ENCODE measurements at places on chromosomes 5 and 9.

- DNase-seq, result no peak
These were observed 1.3 kb downstream of the SH3GL2 start for GRCh38 chr9:17580119-17580518.

GRCh38 chr9:35510754-35511428 lies 21.0 kb downstream of the RUSC2 start:
- DNase-seq, result no peak

DNA sequence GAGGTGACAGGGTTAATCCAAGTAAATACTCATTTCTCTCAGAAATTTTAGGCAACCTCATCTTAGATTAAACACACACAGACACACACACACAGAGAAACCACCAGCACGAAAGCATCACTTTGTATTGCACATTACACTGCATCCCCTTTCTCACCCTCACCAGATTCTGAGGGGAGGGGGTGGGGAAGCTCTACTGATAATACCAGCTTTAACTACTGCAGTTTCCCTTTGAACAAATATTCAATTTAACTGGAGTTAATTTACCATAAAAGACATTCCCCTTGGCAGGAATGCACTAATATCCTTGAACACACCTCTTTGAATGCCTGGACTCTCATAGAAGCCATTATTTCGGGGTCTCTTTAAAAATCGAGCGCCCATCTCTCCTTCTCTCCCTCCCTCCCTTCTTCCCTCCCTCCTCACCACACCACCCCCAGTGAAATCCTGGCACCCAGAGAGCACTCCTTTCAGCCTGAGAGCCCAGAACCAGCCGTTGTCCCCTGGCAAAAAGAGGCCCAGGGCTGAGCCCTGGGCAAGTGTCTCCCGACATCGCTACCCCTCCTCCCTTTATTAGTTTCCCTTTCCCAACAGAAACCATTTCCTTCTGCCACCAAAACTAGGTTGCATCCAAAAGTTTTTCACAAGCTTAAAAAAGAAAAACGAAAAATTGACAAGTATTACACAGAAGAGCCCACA lies 2.8 kb upstream of the NFIB start:
- DNase-seq, result no peak

DNA sequence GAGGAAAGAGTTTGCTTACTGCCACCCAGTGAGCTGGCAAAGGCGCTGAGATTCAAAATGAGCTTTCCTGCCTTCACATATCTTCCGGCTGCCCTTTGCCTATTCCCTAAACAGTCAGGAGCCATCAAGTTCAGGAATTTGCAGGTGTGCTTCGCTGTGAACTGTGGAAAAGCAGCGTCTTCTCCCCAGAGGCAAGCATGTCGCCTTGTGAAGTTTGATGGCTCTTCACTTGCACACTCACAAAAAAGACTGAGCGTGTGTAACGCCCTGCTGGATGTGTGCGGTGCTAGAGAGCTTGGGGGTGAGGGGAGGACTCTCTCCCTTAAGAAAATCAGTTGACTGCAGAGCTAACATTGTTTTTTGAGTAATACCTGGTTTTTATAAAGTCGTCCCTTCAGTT lies 288.7 kb downstream of the DOCK8 start:
- peak; percentile 36 for DNase-seq

DNA sequence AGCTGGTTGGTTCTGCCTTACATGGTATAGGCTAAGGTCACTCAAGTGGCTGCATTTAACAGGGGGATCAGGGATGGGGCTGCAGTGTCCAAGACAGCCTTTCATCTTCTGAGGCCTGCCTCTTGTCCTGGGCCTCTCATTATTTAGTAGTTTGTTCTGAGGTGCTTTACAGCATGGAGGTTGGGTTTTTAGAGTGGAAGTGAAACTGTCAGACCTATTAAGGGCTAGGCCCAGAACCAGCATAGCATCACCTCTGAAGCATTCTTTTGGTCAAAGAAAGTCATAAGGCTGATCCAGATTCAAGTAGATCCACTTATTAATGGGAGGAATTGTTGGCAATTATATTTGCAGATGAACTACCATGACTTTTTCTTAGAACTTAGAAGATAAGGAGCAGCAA lies 146.0 kb upstream of the NMUR2 start:
- DNase-seq, result no peak

DNA sequence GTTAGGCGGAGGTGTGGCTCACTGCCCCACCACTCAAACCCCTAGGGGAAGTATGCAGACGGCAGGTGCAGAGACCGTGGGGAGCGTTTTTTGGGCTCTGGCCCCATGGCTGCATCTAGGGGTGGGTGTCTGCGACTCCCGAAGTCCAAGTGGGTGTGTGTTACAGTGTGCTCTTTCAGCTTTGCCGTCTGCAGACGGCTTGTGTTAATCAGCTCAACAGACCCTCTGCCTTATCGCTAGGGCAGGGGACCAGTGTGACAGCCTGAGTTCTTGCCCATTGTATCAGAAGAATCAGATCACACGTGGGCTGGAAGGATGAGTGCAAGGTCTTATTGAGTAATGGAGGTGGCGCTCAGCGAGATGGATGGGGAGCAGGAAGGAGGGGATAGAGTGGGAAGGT lies 162.8 kb downstream of the ENC1 start:
- DNase-seq, result no peak

GRCh38 chr9:19451240-19452087 lies 42.7 kb downstream of the ACER2 start:
- DNase-seq, result no peak

GRCh38 chr9:90894986-90895687 lies 93.5 kb downstream of the SYK start:
- no peak for DNase-seq

DNA sequence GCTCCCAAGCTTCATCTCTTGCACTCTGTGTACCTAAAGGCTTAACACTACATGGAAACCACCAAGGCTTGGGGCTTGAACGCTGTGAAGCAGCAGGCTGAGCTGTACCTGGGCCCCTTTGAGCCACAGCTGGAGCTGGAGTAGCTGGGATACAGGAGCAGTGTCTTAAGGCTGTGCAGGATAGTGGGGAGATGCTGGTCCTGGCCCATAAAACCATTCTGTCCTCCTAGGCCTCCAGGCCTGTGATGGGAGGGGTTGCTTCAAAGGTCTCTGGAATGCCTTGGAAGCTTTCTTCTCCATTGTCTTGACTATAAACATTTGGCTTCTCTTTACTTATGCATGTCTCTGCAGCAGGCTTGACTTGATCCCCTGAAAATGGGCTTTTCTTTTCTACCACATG lies 42.3 kb upstream of the DAPK1 start:
- no peak for DNase-seq

DNA sequence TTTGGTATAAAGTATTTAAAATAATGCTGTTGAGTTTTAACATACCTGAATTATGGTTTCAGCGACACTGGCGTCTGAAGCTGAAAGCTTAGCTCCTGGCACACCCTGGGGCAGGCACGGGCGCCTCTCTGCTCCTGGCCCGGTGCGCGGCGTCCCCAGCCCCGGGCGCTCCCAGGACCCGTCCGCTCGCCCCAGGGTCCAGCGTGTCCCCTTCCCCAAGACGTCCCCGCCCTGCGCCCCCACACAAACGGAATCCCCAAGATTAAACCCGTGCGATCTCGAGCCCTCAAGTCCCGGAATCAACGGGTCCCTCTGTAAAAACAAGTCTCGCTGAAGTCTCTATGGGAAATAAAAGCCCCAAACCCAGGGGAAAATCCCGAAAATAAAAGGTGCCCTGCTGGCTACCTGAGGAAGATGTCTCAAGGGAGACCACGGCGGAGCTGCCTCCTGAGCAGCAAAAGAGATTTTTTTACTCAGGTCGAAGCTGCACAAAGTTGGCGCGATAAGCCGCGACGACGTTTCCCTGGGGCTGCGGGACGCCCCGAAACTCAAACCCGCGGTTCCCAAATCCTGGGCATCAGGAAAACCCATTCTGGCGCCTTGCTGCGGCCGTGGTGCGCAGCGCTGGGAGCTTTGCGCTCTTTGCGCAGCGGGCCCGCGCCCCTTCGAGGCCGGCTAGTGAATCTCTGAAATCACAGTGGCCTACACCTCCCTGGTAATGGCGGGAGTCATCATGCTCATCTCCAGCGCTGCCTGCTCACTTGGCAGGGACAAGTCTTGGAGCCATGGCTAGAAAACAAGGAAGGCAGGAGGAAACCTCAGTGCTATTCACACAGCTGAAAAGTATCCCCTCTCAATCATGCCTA lies 6.3 kb upstream of the IFNA8 start:
- no peak for DNase-seq

- no peak for DNase-seq
These were observed 23.3 kb upstream of the F2R start for GRCh38 chr5:76692651-76693050.

- DNase-seq, result no peak
These were observed 40.2 kb upstream of the TEX48 start for GRCh38 chr9:114722081-114722621.

- peak; percentile 23 for DNase-seq
These were observed 295.7 kb upstream of the PTGER4 start for GRCh38 chr5:40383749-40384651.

DNA sequence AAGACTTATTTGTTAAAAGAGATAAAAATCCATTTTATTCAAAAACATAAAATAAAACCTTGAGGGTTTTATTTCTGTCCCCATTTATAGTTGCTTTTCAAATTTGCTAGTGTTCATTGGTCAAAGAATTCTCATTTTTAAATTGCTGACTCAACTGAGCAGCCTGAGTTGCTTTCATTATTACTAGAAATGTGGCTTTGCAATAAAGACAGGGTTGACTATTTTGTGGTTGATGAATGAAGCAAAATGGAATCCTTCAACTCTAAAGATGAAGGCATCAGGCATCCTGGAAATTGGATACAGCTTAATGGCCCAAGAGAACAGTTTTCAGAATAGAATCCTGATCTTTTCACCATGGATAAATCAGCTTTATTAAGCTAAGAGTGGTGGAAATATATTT lies 23.9 kb upstream of the PPP3R2 start:
- no peak for DNase-seq

DNA sequence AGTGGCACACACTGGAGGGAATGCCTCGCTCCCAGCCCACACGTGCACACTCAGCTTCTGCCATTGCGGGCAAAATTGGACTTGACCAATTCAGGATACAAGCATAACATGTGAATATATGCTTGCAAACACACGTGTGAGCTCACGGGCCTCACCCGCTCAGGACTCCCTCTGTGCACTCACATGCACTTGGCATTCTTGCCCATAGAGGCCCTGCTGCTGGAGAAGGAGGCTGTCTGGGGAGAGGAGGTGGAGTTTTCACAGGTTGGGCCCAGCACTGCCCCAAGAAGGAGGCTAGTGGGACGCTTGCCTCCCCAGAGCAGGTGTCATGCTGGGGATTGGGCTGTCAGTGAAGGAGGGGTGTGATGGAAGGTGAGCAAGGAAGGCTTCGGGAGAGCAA lies 1.7 kb downstream of the MYMK start:
- DNase-seq, result no peak

DNA sequence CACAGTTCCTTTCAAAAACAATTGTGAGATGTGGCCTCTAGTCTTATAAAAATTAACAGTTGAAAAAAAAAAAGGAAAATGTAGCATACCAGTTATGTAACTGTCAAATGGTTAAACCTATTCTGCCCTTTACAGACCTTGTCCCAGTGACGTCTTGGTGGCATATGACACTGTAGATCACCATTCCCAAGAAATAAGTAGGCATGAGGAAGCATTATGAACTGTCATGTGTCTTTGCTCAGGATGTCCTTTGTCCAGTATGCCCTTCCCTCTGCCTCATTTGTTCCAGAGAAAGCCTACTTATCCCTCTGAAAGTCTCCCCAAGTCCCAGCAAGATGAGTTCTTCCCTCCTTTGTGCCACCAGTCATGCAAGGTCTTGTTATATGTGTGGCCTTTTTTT lies 63.2 kb downstream of the PAM start:
- DNase-seq, result no peak

DNA sequence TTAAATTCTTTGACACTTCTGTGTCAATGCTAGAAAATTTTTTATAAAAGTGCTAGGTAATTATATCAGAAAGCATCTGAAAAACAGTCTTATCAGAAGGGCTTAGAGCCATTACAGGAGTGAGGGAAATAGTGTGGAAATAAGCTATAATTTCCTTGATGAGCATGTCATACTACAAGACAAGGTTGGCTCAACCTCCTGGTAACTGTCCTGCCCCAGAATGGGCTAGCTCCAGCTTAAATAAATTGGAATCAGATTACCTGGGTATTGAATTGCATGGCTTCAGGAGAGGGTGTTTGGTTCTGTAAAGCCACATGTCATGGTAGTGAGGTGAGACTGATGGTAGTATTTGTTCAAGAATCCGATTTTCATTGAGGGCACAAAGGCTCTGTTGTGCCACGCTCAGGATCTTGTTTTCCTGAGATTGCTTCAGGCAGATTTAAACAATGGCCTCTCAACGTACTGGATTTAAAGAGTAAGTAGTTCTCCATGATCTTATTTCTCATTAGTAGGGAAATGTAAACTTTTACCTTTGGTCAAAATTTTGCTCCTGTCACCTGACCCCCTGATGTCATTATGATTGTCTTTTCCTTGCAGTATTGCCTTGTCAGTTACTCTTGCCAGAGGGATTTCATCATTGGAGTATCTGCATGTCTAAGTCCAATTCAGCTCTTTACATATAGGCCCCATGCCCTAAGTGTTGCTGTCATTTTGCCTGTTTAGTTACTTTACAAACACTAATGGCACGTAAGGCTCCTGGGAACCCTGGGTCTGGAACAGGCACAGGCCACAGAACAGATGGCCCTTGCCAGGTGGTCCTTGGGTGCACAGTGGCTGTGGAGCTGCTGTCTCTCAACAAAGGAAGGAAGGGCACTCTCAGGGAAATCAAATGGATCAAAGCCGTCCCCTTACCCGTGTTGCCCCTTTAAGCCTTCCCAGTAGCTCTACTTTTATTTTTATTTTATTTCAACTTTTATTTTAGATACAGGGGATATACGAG lies 21.3 kb downstream of the TRIO start:
- no peak for DNase-seq

DNA sequence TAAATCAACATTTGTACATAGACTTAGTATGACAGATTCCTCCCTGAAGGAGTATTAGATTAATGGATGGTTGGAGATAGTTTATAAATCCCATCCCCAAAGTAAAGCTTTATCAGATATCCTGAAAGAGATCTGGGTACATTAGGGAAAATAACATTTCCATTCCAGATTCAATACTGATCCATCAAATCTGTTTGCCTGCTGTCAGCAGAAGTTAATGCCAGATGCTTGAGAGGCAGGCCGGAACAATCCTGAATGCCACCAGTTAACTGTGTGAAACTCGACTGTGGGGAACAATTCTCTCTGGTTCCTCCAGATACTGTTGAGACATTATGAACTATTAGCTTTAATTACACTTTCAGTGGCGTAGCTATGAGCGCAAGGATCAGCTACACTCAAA lies 1166.8 kb downstream of the MAT2B start:
- DNase-seq, result no peak

Data from naive thymus-derived CD4-positive, alpha-beta T cell (primary cell).